Right ventricle myocardium superior (tissue), 1 donor: ENCODE measurements at places on chromosomes 16 and 17. TPM values are rescaled to one million over a fixed set of nuclear protein-coding genes. Genes with fewer than 3 reads are reported as not detected.

The SRCIN1 gene
- total RNA-seq = 2.3 TPM

The KRTAP4-1 gene
- not detected for total RNA-seq

The CIAPIN1 gene
- 41.8 TPM for total RNA-seq

The HOXB1 gene
- not detected for total RNA-seq

The SLC52A1 gene
- total RNA-seq = not detected

The PLA2G10 gene
- not detected for total RNA-seq

The KRT15 gene
- total RNA-seq = not detected

The OR4D1 gene
- total RNA-seq = not detected

The MMP25 gene
- 1.3 TPM for total RNA-seq

The RRAD gene
- 95.4 TPM for total RNA-seq

The TP53I13 gene
- total RNA-seq = 39.2 TPM

The PIPOX gene
- total RNA-seq = 1.00 TPM

The CNP gene
- 23.0 TPM for total RNA-seq

The MPDU1 gene
- 25.9 TPM for total RNA-seq

The KRTAP1-3 gene
- total RNA-seq = not detected

The ABAT gene
- 3.4 TPM for total RNA-seq

The CLEC3A gene
- total RNA-seq = not detected

The CHRNE gene
- total RNA-seq = 0.30 TPM

The HEATR9 gene
- not detected for total RNA-seq

The LGALS9 gene
- 17.0 TPM for total RNA-seq
